Vein endothelial cell (primary cell): ENCODE measurements at places on chromosomes 13 and 19. TPM values are rescaled to one million over a fixed set of nuclear protein-coding genes. Genes with fewer than 3 reads are reported as not detected.

ZNF284 gene
- 3.3 and 3.4 TPM in 2 replicates for total RNA-seq

LENG1 gene
- 4.5 and 5.9 TPM in 2 replicates for total RNA-seq

FCAR gene
- not detected in 2 replicates for total RNA-seq

ZNF534 gene
- total RNA-seq: not detected in 2 replicates

CPT1C gene
- total RNA-seq: 22.9 and 25.0 TPM in 2 replicates

KLF12 gene
- total RNA-seq: 15.4 and 19.1 TPM in 2 replicates

AP1M2 gene
- total RNA-seq: not detected in 2 replicates

SIGLEC7 gene
- total RNA-seq: not detected in 2 replicates

CCDC70 gene
- not detected in 2 replicates for total RNA-seq

ZNF699 gene
- total RNA-seq: 9.4 and 11.4 TPM in 2 replicates

DIRAS1 gene
- total RNA-seq: 0.29 TPM in 1 of 2 replicates, not detected in the other

LENG9 gene
- total RNA-seq: 5.6 and 8.2 TPM in 2 replicates

COL4A2 gene
- 493 and 774 TPM in 2 replicates for total RNA-seq

LRRC25 gene
- not detected in 2 replicates for total RNA-seq

KLK4 gene
- total RNA-seq: not detected in 2 replicates

ZNF587B gene
- 22.5 and 25.3 TPM in 2 replicates for total RNA-seq

TEX29 gene
- not detected in 2 replicates for total RNA-seq

OVOL3 gene
- not detected in 2 replicates for total RNA-seq

SMIM44 gene
- not detected in 2 replicates for total RNA-seq

VSIG10L gene
- total RNA-seq: 0.19 and 0.33 TPM in 2 replicates

SLC10A2 gene
- total RNA-seq: not detected in 2 replicates

CFAP97D2 gene
- total RNA-seq: not detected in 2 replicates

PPM1N gene
- 2.0 and 2.3 TPM in 2 replicates for total RNA-seq

ZNF177 gene
- total RNA-seq: 0.98 and 1.3 TPM in 2 replicates

SLC7A10 gene
- not detected in 2 replicates for total RNA-seq

TMPRSS9 gene
- total RNA-seq: not detected in 2 replicates

SYNGR4 gene
- total RNA-seq: not detected in 2 replicates

PSG6 gene
- total RNA-seq: under 0.01 TPM in 1 of 2 replicates, not detected in the other

FARP1 gene
- total RNA-seq: 25.1 and 28.7 TPM in 2 replicates

ZNF765 gene
- total RNA-seq: 10.1 and 16.5 TPM in 2 replicates

U2AF1L4 gene
- 2.3 and 2.8 TPM in 2 replicates for total RNA-seq

LIG1 gene
- 40.5 and 55.9 TPM in 2 replicates for total RNA-seq

PODNL1 gene
- under 0.01 and 0.19 TPM in 2 replicates for total RNA-seq

C19orf85 gene
- not detected in 2 replicates for total RNA-seq

PSG11 gene
- total RNA-seq: not detected in 2 replicates

HPN gene
- total RNA-seq: not detected in 2 replicates

HSPB6 gene
- total RNA-seq: 0.38 and 0.65 TPM in 2 replicates

CEACAM8 gene
- total RNA-seq: not detected in 2 replicates
